ENCODE measurements at places on chromosomes 16 and 17. TPM values are rescaled to one million over a fixed set of nuclear protein-coding genes. Genes with fewer than 3 reads are reported as not detected.

The PDE6G gene
- 1.6 TPM for total RNA-seq

The CLEC19A gene
- 0.11 TPM for total RNA-seq

The MYOCD gene
- 0.49 TPM for total RNA-seq

The RSAD1 gene
- total RNA-seq = 36.3 TPM

The SOX15 gene
- 0.30 TPM for total RNA-seq

The HLF gene
- 0.08 TPM for total RNA-seq

The NPIPB13 gene
- total RNA-seq = 2.1 TPM

The PCGF2 gene
- 53.9 TPM for total RNA-seq

The PABPN1L gene
- total RNA-seq = not detected

The XAF1 gene
- not detected for total RNA-seq

The ZNF597 gene
- total RNA-seq = 0.90 TPM

The C16orf96 gene
- total RNA-seq = 0.03 TPM

The C1QTNF1 gene
- 53.9 TPM for total RNA-seq

The WNT9B gene
- not detected for total RNA-seq

The SLC13A2 gene
- total RNA-seq = 0.14 TPM

The ZP2 gene
- total RNA-seq = not detected

The KPNB1 gene
- total RNA-seq = 312 TPM

The ZNF469 gene
- 9.6 TPM for total RNA-seq

The EVI2B gene
- total RNA-seq = not detected

The ZNF668 gene
- 15.1 TPM for total RNA-seq

The GP1BA gene
- not detected for total RNA-seq

The NAE1 gene
- total RNA-seq = 74.8 TPM

The RHBDL1 gene
- 1.4 TPM for total RNA-seq

The HSD17B2 gene
- 0.11 TPM for total RNA-seq

The SLC5A11 gene
- 0.37 TPM for total RNA-seq

The ACAP1 gene
- 3.7 TPM for total RNA-seq

The NACA2 gene
- not detected for total RNA-seq

The HBA2 gene
- total RNA-seq = not detected

The SLFN14 gene
- total RNA-seq = not detected

The SPIRE2 gene
- 7.9 TPM for total RNA-seq

The MT1G gene
- not detected for total RNA-seq

The TK1 gene
- 236 TPM for total RNA-seq

The UBE2I gene
- 168 TPM for total RNA-seq

The CACNB1 gene
- 6.4 TPM for total RNA-seq

The LIMD2 gene
- 11.1 TPM for total RNA-seq

The TAT gene
- not detected for total RNA-seq

The HOXB7 gene
- total RNA-seq = 30.8 TPM

The DHRS7C gene
- total RNA-seq = not detected

The TMEM235 gene
- not detected for total RNA-seq

The ALDOC gene
- total RNA-seq = 2.1 TPM

The FAM171A2 gene
- total RNA-seq = 3.7 TPM

The ASPA gene
- total RNA-seq = not detected

The ITPRIPL2 gene
- total RNA-seq = 18.3 TPM

The PRSS36 gene
- 0.59 TPM for total RNA-seq

The SLC12A3 gene
- not detected for total RNA-seq

The CACNG1 gene
- total RNA-seq = not detected

The CLUH gene
- 91.4 TPM for total RNA-seq

The RNF112 gene
- total RNA-seq = 0.45 TPM

The FN3K gene
- 9.1 TPM for total RNA-seq

The CDH8 gene
- total RNA-seq = 0.82 TPM

The EPN3 gene
- 0.23 TPM for total RNA-seq

The CCL22 gene
- not detected for total RNA-seq

The LRRC75A gene
- total RNA-seq = 0.75 TPM

The FKBP10 gene
- total RNA-seq = 109 TPM

The C1QTNF8 gene
- total RNA-seq = not detected

Measured in A549 treated with GW870086 at 1 μM for 4 hours (cell line).